Activated T-cell treated with anti-CD3 and anti-CD28 coated beads, Interleukin-2, amount 50 U/mL, for 48 hours (primary cell): ENCODE measurements at places on chromosomes 7 and 10.
A peak's percentile ranks its signal among the peaks of the same experiment; 100 is the strongest.

DNA sequence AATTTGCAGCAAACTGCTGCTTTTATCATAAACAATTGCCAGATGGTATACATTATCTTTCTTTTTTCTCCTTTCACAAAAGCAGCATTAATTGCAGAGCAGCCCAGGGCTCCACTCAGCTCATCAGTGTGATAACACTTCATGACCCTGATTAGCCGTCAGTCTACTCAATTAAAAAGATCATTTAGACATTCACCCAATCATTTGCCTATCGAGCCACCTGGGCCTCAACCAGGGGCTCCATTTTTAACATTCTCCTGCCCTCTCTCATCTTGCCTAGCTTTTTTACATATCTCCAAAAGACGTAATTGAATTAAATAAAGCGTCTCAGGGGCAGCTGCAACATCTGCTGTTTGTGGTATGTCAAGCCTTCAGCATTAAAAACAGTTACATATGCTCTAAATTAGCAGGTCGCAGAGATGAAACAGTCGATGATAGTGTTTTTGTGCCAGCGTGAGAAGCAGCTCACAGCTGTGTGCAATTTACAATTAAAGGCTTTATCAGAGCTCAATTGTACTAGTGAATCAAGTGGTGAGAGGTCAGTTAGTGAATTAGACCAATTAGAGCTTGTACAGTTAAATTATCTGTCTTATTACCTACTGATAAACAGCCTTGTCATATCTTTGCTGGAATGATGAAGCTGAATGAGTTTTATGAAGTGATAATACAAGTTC is 522.5 kb downstream of the ETV1 start:
- DNase-seq, result no peak

- no peak for DNase-seq
Measured at GRCh38 chr10:5435328-5435727, 23.0 kb downstream of the NET1 start.

DNA sequence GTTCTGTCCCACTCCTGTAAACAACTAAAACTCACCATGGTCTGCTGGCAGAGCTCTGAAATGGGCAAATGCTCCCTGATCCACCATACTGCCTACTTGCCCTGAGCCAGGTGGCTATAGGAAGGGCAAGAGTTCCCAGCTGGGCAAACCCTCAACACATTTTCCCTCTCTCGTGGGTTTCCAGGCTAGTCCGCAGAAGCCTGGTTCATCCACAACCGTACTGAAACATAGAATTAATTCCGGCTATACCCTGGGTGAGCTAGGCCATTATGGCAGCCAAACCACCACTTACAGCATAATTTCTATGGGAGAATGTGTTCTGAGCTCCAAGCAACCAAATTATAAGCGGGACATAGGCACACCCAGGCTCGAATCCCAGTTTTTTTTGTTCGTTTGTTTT is 20.1 kb upstream of the DDIT4 start:
- no peak for DNase-seq

DNA sequence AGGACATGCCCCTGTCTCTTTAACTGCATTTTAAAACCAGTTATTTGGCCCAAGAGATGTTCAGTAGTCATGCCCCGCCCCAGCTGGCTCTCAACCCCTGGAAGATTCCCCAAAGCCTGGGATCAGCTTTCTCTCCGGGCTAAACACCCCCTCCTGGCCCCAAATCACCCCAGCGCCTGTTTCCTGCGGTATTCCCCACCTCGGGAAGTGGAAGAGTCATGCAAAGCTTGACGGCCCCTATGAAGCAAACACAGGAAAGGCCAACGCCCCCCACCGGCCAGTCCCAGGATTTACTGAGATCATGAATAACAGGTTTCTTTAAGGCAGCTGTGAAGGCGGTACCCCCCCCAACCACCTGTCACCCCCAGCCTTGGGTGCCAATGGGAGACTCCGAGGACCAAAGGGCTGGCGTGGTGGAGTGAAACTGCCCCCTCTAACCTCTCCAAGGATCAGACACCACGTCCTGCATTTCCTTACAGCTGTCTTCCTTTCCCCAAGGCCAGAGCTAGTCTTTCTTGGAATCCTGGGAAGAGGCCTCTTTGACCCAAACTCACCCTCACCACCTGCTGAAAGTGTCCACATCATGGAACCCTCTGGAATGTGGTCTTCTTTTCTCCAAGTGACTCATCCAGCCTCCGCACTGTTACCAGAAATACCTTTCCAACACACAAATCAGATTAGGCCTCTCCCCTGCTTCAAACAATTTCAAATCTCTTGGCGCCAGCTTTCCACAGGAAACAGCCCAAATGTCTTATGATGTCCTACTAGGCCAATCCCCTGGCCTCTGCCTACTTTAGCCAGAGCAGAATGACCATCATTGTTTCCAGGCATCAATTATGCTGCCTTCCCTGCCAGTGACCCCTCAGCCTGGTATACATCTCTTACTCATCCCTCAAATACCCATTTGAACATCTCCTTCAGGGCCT is 301.5 kb downstream of the ZEB1 start:
- no peak for DNase-seq

DNA sequence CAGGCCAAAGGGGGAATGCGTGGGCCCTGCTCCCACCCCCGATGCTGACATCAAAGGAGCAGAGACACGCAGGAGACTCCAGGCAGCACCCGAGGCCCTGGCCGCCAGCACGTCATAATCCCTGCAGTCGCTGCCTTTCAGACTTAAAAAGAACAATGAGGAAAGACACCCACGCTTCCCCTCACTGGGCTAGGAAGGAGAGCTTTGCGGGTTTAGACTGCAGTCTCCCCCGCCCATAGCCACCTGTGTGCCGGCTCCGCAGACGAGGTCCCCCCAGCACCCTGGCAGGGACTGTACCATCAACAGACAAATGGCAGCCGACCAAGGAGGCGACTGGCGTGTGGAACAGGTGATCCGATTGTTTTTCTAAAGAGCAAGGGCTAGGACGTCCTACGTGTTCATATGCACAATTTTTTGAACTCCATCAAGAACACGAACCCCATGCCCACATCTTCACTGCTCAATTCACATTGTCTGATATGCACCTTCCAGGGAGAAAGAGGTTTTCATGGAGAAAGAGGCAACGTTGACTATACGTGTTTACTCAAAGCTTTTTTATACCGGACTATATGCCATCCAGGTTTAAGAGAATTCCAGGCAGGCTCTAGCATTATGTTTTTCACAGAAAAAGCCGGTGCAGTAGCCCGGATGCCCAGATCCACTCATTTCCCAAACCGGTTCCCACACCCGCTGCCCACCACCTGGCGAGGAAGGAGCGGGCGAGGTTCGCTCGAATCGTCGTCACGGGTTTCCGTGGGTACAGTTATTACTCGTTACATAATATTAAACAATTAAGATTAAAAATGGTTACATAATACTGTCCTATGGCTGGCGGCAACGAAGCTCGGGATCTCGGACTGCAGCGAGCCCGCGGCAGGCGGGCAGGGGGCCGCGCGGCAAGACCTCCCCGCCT is 1.1 kb downstream of the GRB10 start:
- DNase-seq, result peak; percentile 59

- no peak for DNase-seq
Measured at GRCh38 chr7:48244864-48245271, 73.6 kb downstream of the ABCA13 start.
